NCI-H774 (cell line): ENCODE measurements at places on chromosomes 6 and 20.

GRCh38 chr20:16472045-16472872 lies 101.0 kb downstream of the KIF16B start:
- DNase-seq = no peak

- no peak for DNase-seq
Measured at GRCh38 chr6:124551711-124552233, 410.5 kb upstream of the RNF217 start.

DNA sequence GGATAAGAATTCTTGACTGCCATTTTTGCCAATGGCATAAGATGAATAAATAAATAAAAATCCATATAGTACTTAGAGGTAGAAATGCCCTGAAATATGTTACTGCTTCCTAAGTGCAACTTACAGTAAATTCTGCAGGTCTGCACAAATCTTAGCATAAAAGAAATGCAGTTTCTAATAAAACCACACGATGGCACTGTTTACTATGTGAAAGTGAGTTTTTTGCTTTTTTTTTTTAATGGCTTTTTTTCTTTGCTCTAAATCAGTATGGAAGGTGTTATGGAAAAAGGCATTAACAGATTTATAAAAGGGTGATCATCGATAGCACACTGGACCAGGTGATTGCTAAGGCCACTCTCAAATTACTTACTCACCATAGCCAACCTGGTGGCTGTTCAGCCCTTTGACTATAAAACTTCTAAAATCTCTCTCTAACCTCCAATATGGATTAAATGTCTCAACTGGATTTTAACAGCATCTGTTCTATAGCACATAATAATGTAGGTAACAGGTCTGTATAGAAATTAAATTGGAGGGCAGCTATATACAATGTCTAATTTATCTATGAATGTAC lies 45.8 kb downstream of the AHI1 start:
- peak; percentile 48 for DNase-seq

- no peak for DNase-seq
Measured at GRCh38 chr6:135328136-135328535, 147.0 kb downstream of the MYB start.

DNA sequence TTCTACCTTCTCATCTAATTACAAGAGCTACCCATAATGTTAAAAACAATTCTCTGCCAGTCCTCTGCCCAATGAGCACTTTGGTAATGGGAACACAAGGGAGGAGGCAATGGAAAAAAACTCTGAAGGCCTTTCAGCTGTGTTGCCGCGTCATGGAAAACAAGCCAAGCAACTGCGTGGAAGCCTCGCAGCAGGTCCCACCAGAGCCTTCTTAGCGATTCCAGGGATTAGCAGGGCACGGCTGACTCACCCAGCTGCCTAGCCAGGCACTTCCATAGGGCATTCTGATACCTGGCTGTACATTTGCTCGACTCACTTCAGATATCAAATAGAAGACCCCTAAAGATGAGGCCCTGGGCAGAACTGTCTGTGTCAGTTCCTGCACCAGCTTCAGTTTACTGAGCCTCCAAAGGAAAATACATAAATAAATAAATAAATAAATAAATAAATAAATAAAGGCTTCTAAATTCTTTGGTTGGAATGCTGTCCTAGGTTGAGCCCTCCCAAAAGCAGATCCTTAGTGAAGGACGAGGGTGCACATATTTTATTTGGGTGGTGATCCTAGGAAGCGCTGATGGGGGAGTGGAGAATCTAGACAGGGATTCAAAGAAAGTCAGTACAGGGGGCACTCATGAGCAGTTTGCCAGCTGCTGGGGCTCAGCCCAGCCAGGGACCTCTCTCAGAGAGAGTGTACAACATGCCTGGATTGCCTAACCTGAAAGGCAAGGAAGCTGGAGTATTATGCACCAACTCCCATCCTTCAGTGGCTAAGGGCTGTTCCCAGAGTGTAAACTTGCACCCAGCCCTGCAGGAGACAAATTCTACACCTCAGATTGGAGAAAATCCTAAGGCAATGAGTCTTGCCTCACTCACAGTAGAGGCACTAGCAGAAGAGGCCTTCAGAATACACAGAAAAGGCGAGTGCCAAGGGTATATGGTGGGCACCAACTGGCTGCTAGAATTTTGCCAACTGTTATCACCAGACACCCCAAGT lies 18.2 kb downstream of the SNAP25 start:
- DNase-seq = no peak

DNA sequence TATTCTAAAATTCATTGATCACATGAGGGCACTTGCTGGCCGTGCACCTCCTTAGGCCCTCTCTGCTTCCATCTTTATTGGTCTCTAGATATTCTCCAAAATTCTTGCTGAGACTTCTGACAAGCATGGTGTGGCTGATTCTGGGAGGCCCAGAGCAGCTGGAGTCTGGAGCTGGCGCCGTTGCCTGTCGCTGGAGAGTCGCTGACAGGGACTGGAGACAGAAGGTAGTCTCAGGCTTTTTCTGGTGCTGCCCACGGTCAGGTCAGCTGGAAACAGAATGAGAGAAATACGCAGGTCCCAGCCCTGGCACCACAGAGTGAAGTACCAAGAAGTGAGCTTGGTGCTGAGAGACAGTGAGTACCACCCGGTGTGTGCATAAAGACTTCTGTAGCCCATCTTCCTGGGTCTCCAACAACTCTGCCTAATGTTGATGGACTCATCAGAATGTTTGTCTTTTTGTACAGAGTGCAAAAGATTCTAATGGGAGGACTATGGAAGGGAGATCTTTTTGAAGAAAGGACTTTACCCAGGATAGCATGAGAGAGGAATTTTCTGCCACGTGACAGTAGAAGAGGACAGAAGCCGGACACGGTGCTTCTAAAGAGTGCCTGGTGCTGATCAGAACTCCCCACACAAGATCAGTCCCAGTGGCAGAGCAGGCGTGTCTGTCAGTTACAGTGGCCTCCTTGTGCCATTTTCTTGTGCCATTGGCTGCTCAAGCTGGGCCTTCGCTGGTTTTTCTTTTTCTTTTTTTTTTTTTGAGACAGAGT lies 1.8 kb upstream of the ALDH8A1 start:
- no peak for DNase-seq

GRCh38 chr20:53335555-53335954 lies 258.1 kb downstream of the ZNF217 start:
- DNase-seq = no peak

- no peak for DNase-seq
Measured at GRCh38 chr6:4518506-4518905, 257.7 kb upstream of the CDYL start.

- DNase-seq = no peak
Measured at GRCh38 chr6:149484733-149485700, at the start of gene ZC3H12D. ZC3H12D (minus strand) TSS chr6:149485014; CDS start chr6:149474543, 10,471 bp downstream.

DNA sequence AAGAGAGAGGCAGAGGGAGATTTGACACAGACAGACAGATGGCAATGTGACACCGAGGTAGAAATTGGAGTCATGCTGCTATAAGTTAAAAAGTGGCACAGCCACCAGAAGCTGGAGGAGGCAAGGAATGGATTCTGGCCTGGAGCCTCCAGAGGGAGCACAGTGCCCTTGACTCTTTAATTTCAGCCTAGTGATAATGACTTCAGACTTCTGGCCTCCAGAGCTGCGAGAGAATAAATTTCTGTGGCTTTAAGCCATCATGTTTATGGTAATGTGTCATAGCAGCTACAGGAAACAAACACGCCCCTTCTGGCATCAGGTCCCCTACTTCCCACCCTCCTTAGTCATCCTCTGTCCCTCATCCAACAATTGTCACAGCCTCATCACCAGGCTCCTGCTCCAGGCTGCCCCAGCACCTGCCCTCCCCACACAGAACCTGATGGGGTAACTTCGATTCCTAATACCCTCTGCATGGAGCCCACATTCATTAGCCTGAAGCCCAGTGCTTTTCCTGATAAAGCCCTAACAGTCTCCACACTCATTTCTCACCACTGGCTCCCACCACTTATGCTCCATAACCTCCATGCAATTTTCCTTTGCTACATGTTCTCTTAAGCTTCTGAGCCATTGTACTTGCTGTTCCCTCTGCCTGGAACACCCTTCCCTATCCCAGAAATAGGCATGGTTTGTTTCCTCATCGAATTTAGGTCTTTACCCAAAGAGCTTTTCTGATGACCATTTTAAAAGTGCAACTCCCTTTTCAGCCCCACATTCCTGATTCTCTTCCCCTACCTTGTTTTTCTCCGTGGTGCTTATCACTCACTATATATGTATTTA lies 69.7 kb upstream of the TOX2 start:
- DNase-seq = no peak

DNA sequence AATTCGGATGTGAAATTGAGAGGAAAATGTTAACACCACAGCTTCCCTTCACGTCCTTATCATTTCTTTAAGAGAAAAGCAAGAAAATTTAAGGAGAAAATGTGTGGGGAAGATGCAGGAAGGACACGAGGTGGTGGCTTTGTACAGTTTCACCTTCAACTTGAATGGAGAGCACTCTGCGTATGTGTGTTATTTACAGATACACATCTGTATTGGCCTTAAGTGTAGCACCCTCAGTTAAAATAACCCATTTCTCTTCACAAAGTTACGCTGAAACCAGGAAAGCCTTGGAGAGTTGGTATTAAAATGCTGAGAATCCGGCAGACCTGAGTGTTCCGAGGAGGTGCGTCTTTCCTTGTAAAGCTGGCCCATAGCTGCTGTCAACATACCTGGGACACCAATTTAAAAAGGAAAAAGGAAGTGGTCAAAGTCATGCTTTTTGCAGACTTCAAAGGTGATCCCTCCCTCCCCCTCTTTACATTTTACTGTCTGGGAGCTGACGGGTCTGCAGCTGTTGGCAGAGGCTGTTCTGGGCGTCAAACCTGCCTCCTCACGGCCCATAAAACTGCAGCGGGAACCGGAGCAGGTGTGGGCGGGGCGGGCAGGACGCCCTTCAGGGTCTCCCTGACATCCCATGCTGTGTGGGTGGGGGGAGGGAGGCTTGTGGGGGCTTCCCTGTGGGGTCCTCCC lies 61.3 kb upstream of the TBXT start:
- no peak for DNase-seq

GRCh38 chr6:15464211-15464725 lies 198.6 kb downstream of the DTNBP1 start:
- DNase-seq = no peak
